Effector memory CD8-positive, alpha-beta T cell (primary cell): ENCODE measurements at places on chromosomes 7 and 10.

DNA sequence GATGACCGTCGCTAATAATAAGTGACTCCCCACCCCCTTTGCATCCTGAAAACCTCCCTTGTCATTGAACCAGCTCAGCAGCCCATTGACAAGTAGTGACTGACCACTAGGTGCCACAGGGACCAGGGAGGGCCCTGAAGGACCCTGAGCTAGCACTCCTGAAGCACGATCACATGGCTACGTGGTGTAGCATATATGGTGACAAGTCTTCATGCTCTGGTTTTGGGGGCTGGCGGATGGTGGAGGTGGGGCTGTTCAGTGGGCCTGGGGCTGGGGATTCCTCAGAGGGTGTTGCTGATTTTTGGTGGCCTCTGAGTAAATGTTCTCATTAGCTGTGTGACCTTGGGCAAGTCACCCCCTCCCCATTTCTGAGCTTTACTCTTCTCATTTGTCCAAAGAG lies 4.7 kb downstream of the ADAMTS14 start:
- no peak overlapping the region for H3K27ac ChIP-seq
- peaks cover 30% of the 10 kb centered on the region for H3K27me3 ChIP-seq
- H3K36me3 ChIP-seq: no peaks in the 10 kb centered on the region

- peaks cover 10% of the 10 kb centered on the region for H3K27me3 ChIP-seq
- no peak overlapping the region for H3K4me3 ChIP-seq
- H3K4me1 ChIP-seq: no peaks in the 10 kb centered on the region
- no peak for DNase-seq
- H3K36me3 ChIP-seq: no peaks in the 10 kb centered on the region
Measured at GRCh38 chr10:130999376-131000202, 311.9 kb downstream of the TCERG1L start.

DNA sequence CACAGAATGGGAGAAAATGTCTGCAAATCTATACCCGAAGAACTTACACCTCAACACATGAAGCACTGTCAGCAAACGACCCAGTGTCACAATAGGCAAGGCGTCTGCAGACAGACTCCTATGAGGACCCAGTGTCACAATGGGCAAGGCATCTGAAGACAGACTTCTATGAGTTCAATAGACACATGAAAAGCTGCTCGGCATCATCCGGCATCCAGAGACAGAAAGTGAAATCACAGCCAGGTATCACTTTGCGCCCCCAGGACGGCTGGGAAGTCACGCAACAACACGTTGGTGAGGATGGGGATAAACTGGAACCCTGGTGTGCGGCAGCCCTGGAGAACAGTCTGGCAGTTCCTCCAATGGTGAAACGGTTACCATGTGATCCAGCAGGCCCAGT lies 273.2 kb downstream of the ELFN1 start:
- H3K27ac ChIP-seq: peak overlapping the region; percentile 31
- peaks cover 54% of the 10 kb centered on the region for H3K4me1 ChIP-seq
- no peaks in the 10 kb centered on the region for H3K27me3 ChIP-seq
- H3K4me3 ChIP-seq: no peak overlapping the region
- DNase-seq: no peak
- peaks cover 27% of the 10 kb centered on the region for H3K36me3 ChIP-seq

GRCh38 chr7:121341933-121342332 lies 13.1 kb downstream of the WNT16 start:
- no peaks in the 10 kb centered on the region for H3K27me3 ChIP-seq
- no peak for DNase-seq
- H3K4me3 ChIP-seq: no peak overlapping the region
- no peaks in the 10 kb centered on the region for H3K4me1 ChIP-seq

DNA sequence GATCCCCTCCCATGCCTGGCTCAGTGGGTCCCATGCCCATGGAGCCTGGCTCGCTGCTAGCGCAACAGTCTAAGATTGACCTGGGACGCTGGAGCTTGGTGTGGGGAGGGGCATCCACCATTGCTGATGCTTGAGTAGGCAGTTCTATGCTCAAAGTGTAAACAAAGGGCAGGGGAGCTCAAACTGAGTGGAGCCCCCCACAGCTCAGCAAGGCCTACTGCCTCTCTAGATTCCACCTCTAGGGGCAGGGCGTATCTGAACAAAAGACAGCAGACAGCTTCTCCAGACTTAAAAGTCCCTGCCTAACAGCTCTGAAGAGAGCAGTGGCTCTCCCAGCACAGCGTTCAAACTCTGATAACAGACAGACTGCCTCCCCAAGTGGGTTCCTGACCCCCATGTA lies 31.2 kb upstream of the FFAR4 start:
- H3K27me3 ChIP-seq: peaks cover 49% of the 10 kb centered on the region
- no peaks in the 10 kb centered on the region for H3K36me3 ChIP-seq
- H3K4me1 ChIP-seq: no peaks in the 10 kb centered on the region

DNA sequence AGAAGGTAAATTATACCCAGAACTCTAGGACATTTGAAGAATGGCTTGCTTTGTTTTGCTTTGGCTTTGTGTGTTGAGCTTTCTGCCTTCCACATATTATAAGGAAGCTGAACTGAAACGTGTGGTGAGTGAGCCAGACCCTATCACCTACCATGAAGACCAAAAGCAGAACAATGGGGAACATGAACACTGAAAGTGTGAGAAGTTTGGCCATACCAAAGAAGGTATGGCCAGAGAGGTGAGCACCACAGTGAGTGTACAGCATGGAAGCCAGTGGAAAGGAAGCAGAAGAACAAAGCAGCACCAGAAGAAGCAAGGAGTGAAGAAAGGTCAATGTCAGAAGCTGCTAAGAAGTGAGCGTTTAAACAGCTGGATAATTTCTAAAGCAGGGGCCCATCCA lies 59.7 kb upstream of the CCDC71L start:
- no peaks in the 10 kb centered on the region for H3K4me1 ChIP-seq
- no peaks in the 10 kb centered on the region for H3K36me3 ChIP-seq
- DNase-seq: no peak
- no peak overlapping the region for H3K4me3 ChIP-seq
- peaks cover 10% of the 10 kb centered on the region for H3K27me3 ChIP-seq

GRCh38 chr10:78349165-78349516 lies 315.5 kb downstream of the RPS24 start:
- H3K4me3 ChIP-seq: no peak overlapping the region
- no peaks in the 10 kb centered on the region for H3K4me1 ChIP-seq
- H3K36me3 ChIP-seq: no peaks in the 10 kb centered on the region
- DNase-seq: no peak
- H3K27me3 ChIP-seq: peaks cover 19% of the 10 kb centered on the region
- no peak overlapping the region for H3K27ac ChIP-seq

GRCh38 chr10:1292611-1293031 lies 236.4 kb downstream of the WDR37 start:
- DNase-seq: no peak
- no peak overlapping the region for H3K4me3 ChIP-seq
- peaks cover 25% of the 10 kb centered on the region for H3K27me3 ChIP-seq
- peaks cover 7% of the 10 kb centered on the region for H3K4me1 ChIP-seq
- H3K27ac ChIP-seq: no peak overlapping the region
